ENCODE measurements at places on chromosomes 11 and 22. TPM values are rescaled to one million over a fixed set of nuclear protein-coding genes. Genes with fewer than 3 reads are reported as not detected.
A peak's percentile ranks its signal among the peaks of the same experiment; 100 is the strongest.

DNA sequence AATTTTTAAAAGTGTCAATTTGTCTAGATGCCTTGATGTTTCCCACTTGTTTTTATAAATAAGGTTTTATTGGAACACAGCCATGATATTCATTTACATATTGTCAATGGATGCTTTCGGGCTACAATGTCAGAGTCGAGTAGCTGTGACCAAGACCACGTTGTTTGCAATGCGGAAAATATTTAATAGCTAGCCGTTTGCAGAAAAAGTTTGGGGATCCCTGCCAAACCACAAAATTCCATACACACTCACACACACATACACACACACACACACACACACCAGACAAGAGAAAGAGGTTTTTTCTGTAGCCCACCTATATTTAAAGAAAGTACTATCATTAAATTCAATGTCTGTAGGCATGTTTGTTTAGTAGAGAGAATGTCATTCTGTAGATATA is 58.3 kb downstream of the TYR start:
- no peak for DNase-seq

GRCh38 chr22:46937939-46938338 is 175.5 kb downstream of the TBC1D22A start:
- DNase-seq, result no peak

DNA sequence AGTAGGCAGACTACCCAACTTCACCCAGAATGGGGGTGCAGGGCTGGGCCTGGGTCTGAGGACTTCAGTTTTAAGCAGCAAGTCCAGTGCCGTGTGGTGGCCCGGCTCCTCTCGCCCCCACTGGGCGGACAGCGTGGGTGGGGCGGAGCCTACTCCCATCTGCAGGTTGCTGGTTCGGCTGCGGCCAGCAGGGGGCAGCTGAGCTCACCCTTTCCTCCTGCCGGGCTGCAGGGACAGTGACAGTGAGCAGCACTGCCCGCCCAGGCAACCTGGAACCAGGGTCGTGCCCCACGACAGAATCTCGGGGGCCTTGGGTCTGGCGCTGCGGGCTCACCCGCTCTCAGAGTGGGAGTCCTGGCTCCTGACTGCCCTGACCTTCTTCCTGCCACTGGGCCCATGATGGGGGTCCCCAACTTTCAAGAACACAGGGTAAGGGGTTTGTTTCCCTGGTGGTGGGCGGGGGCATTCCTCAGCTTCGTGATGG is 6.2 kb upstream of the NEAT1 start:
- DNase-seq, result peak; percentile 76

GRCh38 chr11:43693069-43693468 is 12.5 kb downstream of the HSD17B12 start:
- no peak for DNase-seq

Gene CDC42BPG
- 0.06 TPM for total RNA-seq
